HS-5 (cell line): ENCODE measurements at places on chromosomes 2 and 18.
A peak's percentile ranks its signal among the peaks of the same experiment; 100 is the strongest.

GRCh38 chr18:13993730-13994129 lies 78.4 kb upstream of the MC2R start:
- no peak for DNase-seq

GRCh38 chr2:12718711-12719399 lies 2.1 kb downstream of the TRIB2 start:
- no peak for DNase-seq

DNA sequence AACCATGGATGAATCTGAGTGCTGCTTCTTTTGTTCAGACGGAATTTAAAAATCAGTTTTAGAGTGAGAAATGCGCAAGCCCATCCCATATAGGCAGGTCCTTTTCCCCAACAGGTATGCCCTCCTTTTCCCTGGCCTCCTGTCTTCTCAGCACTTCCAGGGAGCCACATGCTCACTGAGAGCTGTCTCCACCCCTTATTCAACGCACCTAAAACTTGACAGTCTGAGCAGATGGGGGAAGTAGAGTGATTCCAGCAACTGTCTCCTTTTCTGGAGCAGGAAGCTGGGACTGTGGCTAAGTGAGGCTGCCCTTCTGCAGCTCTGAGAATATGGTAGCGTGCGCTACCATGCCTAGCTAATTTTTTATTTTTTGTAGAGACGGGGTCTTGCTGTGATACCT lies 53.1 kb upstream of the NOSTRIN start:
- DNase-seq: no peak

- no peak for DNase-seq
These were observed 242.6 kb downstream of the PHLPP1 start for GRCh38 chr18:62957885-62958472.

- no peak for DNase-seq
These were observed 27.3 kb downstream of the PLA2R1 start for GRCh38 chr2:160035125-160035524.

DNA sequence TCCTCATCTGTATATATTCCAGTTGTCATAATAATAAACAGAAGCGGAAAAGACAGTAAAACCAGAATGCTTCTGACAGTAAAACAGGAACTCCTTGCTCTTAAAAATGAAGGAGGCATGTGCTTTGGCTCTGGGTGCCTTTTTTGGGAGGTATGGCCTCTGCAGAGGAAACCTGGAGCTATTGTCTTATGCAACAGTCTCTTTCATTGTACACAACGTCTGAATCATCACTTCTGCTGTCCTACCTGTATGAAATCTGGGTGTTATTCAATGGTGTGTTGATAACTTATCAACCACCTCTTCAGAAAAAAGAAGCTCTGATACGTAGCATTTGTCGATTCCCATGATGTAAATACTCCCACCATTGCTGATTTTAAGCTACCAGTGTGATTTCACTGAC lies 64.8 kb downstream of the CDCA7 start:
- no peak for DNase-seq

DNA sequence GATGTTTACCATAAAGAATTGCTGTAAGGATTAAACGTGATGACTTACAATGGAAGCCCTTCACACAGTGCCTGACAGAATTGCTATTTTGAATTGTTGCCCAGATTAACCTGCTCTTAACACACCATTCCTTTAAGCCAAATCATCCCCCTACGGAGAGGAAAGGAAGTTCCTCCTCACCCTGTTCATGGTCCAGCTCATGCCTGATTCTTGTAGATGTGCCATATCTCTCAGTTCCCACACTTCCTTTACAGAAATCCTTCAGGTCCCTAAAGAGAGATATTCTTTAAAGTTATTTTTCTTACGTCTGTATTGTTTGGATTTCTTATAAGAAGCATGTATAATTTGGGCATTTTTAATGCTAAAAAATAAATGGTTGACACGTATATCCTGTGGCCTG lies 127.5 kb upstream of the DAPL1 start:
- peak; percentile 79 for DNase-seq

- no peak for DNase-seq
These were observed 9.3 kb downstream of the NIFK start for GRCh38 chr2:121727332-121727731.

GRCh38 chr18:3612315-3612714 lies 162.3 kb downstream of the TGIF1 start:
- DNase-seq: no peak

- DNase-seq: no peak
These were observed 371.8 kb upstream of the HS6ST1 start for GRCh38 chr2:128690431-128690830.

DNA sequence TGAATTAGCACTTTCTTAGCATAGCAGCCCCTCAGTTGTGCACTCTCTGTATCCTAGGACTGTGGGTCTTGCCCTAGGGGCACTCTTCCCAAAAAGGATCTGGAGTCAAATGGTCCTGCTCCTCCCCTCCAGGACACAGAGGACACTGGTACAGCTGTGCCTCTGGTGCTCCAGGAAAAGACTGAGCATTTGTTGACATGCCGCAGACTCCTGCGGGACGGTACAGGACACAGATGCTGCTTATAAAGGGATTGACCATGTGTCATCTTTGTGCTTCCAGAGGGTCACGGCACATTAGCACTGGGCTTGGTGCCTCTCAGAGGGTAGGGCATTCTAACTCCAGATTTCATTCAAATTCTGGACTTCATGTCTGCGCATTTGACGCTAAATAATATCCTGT lies 110.5 kb downstream of the KLF7 start:
- DNase-seq: no peak

DNA sequence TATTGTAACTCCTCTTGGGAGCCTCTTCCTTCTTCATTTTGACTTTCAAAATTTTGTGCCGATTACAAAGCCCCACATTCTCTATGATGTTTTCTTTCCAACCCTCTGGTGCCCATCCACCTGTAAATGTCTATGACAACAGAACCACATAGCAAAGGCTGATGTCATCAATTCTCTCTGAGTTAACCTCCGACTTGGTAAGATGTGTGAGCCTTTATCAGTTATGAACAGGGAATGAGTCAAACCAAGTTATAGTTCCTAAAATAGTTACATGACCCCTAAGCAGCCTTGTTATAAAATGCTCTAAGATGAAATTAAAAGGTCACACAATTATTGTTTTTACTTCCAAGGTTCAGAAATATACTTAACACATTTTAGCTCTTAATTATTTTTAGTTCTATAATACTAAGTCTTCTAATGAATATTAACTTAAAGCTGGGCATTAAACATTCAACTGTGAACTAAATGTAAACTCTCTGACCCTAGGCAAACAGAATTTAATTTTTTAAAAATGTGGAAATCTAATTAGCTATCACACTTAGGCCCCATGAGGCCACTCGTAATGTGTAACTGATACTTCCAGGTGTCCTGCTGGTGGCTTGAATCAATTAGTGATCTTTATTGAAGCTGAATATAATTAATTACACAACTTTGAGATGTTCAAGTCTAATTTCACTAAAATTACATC lies 102.3 kb upstream of the CYRIA start:
- DNase-seq: no peak

DNA sequence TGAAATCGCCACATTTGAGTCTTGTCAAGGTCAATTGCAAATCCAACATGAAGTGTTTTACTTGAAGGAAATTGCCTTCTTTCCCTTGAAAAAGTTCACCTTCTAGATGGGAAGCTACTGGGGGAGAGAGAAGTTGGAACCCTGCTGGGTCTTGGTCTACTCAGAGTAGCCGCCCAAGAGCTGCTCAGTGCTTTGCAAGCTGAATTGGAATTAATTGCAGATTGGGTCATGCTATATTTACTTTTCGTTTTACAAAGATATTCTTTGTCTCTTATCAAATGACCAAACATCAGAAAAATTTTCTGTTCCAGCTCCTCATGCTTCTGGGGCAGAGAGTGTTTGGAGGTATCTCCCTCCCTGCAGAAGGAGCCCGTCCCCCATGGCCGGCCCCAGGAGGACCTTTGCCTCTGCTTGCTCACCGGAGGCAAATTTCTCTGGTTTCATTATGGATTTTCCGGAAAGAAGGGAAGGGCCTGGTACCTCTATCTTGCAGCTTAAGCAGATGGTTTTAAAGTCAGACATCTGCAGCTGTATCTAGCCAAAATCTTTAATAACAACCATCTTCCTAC lies 289.7 kb downstream of the MYT1L start:
- DNase-seq: no peak

GRCh38 chr2:172101821-172102390 lies 794 bp downstream of the DLX2 start:
- no peak for DNase-seq

- no peak for DNase-seq
These were observed 557.4 kb upstream of the RAB6C start for GRCh38 chr2:129422028-129422427.

- no peak for DNase-seq
These were observed 580.9 kb downstream of the PLCL1 start for GRCh38 chr2:198385326-198385725.

- no peak for DNase-seq
These were observed 413.3 kb downstream of the TSN start for GRCh38 chr2:122168799-122169198.

DNA sequence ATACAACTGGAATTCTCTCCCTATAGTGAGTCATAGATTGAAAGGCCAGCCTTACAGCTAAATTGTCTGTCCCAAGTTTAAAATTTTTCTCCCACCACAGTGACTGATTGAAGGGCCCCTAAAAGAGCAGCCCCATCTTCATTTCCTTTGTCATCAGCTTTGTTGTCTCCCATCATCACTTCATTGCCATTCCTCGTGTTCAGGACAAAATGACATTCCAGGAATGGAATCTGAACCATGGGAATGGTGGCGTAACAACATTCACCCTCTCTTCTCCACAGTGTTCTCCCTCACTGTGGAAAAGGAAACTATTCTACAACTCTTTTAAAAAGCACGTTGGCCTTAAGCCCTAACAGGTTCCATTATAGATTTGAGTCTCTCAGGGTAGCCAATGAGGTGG lies 52.1 kb downstream of the PSTPIP2 start:
- DNase-seq: no peak

DNA sequence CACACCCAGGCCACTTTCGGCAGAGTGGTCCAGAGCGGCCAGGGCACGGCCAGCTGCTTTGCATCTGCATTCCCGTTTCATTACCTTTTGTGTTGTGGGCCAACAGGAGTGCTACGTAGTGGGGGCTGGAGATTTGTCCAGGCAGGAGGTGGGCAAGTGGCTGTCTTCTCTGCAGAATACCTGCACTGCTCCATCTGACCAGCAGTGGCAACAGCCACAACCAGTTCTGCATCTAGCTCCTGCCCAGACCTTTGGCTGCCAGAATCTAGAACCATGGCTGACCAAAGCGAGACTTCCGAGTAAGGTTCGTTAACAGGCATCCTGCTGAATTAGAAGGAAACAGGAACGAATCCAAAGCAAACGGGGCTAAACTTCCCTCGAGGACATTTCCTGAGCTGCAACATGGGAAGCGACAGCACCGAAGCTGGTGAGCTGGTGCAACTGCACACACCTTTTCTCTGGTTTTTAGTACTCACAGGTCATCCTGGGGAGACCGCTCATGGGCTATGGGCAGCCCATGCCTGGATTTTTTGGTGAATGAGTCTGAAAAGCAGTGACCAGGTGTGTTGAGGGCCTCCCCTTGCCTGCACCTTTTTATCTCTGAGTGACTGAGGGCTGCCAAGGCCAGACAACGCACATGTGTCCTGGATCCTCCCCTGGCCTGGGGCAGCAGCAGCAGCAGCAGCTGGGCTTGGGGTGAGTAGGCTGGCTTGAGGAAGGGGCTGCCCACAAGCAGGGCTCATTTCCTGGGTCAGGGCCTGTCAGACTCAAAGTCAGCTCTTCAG lies 10.5 kb downstream of the GDF7 start:
- no peak for DNase-seq

DNA sequence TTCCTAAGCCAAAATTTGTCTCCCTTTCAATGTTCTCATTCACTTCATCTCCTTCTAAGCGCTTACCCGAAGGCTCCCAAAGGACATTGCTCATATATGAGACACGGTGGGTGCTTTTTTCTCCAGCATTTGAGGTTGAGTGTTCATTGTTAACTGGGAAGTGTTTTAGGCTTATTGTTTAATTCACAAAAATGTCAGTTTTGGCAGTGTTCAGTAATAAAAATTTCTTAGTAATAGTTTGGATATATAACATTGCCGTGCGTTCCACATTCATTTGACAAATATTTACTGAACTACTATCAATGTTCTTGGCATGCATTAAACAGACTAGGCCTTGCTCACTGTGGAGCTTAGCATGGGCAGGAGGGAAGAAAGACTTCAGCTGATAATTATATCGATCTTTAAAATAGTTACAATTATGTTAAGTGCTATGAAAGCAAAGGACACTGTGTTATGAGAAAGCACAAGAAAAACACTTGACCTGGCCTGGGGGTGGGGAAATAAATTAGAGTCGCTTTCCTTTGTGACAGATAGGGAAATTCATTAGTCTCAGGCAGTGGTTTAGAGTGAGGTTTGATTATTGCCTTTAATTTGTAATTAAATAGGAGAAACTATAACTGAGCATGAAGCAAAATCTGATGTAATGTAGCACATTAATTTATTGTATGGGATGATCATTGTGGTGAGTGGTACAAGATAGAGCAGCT lies 82.2 kb upstream of the DOCK10 start:
- DNase-seq: no peak

- no peak for DNase-seq
These were observed 366.5 kb upstream of the CRIM1 start for GRCh38 chr2:35989040-35989439.

DNA sequence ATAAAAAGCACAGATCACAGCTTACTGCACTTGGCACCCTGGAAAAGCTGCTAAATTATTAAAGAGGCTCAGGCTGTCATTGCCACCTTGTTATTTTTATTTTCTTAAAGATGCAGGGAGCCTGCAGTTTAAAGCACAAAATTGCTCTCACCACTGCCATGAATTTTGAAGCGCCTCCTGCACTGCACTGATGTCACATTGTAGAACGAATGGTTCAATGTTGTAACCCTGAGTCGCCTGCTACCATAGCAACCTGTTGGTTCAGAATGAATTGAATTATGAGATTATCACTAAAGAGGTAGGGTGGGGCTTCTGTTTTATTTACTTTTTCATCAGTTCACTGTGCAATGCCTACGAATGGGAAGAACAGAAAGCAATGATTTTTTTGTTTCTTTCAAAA lies 16.5 kb downstream of the SCG2 start:
- no peak for DNase-seq

DNA sequence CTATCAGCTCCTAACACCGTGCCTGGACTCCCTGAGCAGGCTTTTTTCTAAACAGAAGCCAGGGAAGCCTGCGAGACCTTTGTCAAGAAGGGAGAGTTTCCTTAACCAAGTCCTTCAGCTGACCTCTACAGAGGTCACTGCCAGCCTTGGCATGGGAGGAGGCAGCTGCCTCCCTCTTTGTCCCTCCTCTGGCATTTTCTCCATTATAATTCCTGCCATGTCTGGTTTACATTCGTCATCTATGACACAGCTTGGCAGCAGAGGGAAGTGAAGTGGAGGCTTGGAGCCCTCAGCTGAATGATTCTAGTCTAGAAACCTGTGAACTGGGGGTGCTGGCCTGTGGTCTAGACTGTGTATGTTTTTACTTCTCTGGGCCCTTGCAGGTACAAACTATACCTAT lies 22.5 kb downstream of the LIPG start:
- no peak for DNase-seq

- peak; percentile 97 for DNase-seq
These were observed 680.9 kb downstream of the IRS1 start for GRCh38 chr2:226118471-226119429.

GRCh38 chr2:169683054-169683424 lies 11.2 kb downstream of the CFAP210 start:
- no peak for DNase-seq
